ENCODE measurements at places on chromosomes 16 and 17.

DNA sequence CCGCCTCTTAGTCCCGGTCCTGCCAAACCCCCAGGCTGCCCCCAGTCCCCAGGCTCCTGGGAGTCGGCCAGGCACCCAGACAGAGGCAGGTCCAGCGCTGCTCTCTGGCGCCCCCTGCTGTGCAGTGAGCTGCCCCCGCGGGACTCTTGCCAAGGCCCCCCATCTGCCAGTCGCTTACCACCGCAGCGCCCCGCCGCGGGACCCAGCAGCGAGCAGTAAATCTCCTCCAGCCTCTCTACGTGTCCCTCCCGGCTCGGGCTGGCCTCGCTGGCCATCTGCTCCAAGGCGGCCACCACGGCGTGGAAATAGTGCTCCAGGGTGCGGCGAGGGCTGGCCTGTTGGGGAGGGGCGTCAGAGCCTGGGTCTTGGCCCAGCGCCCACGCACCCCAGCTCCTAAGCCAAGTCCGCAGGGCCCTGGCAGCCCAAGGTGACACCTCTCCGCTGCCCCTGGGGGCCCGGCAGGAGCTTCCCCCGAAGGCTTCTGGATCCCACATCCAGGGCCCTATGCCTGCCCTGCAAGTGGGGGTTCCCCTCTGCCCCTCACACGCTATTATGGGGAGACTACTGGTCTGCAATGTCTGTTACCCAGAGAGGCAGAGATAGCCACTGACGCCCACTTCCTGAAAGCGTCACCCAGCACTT, 33.7 kb upstream of the MFSD6L start:
- DNase-seq = no peak

DNA sequence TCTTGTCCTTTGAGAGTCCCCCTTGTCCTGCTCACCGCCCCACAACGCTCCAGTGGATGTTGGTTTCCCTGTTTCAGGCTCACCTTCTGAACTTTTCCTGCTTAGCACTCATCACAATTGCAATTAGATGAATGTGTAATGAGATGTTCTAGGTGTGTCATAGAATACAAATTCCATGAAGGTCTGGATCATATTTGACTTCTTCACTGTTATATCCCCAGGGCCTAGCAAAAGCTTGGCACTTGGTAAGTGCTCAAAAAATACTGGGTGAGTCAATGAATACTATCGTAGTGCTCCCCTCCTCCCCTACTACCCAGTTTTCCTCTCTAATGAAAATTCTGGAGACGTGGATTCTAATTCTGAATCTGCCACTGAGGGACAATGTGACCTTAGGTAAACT, 33.1 kb downstream of the DNAH3 start:
- no peak for DNase-seq

GRCh38 chr16:79754081-79754480, 153.5 kb upstream of the MAF start:
- no peak for DNase-seq

- no peak for DNase-seq
These were observed 563 bp downstream of the METRNL start for GRCh38 chr17:83079766-83080578.

DNA sequence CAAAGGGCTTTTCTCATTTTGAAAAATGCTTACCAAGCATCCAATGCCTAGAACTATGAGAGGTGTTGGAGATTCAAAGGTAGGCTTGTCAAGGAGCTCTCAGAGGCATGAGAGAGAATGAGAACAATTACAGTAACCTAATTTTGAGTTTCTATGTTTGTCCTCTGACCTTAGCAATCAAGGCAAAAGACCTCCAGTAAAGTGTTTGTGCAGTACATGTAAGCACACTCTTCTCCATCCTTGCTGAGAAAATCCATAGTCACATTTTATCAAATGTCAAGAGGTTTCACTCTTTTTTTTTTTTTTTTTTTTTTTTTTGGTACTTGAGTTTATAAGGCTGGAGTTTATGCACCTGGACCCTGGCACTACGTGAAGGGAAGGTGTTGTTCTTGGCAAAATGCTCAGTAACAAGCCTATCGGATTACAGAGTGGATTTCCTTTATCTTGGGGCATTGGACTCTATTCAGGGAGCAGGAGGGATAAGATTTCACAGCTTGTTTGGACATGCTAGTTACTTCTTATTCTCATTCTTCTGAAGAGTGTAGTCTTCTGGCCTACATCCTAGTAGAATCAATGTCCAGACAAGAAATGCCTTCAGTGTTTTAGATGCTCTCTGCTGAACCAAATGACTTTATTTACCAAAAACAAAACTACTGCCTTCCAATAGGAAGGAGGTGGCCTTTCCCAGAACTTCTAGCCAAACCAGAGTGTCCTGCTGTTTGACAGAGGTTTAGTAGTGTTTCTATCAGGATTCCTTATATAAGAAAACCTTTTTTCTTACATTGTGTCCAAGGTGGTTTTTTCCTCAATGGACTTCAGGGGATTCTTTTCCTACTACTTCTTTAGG, 21.9 kb downstream of the KCNJ2 start:
- DNase-seq = no peak

- no peak for DNase-seq
These were observed 9.7 kb downstream of the ZNF19 start for GRCh38 chr16:71479420-71479819.

- no peak for DNase-seq
These were observed 242.0 kb upstream of the RBFOX1 start for GRCh38 chr16:7090628-7091115.

DNA sequence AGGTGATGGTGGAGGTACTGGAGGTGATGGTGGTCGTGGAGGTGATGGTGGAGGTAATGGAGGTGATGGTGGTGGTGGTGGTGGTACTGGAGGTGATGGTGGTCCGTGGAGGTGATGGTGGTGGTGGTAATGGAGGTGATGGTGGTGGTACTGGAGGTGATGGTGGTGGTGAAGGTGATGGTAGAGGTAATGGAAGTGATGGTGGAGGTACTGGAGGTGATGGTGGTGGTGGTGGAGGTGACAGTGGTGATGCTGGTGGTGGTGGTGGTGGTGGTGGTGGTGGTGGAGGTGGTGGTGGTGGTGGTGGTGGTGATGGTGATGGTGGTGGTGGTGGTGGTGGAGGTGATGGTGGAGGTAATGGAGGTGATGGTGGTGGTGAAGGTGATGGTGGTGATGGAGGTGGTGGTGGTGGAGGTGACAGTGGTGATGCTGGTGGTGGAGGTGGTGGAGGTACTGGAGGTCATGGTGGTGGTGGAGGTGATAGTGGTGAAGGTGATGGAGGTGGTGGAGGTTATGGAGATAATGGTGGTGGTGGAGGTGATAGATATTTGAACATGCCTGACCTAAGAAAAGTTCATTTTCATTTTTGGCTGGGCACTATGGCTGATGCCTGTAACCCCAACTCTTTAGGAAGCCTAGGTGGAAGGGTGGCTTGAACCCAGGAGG, 55.0 kb downstream of the RNF213 start:
- no peak for DNase-seq

DNA sequence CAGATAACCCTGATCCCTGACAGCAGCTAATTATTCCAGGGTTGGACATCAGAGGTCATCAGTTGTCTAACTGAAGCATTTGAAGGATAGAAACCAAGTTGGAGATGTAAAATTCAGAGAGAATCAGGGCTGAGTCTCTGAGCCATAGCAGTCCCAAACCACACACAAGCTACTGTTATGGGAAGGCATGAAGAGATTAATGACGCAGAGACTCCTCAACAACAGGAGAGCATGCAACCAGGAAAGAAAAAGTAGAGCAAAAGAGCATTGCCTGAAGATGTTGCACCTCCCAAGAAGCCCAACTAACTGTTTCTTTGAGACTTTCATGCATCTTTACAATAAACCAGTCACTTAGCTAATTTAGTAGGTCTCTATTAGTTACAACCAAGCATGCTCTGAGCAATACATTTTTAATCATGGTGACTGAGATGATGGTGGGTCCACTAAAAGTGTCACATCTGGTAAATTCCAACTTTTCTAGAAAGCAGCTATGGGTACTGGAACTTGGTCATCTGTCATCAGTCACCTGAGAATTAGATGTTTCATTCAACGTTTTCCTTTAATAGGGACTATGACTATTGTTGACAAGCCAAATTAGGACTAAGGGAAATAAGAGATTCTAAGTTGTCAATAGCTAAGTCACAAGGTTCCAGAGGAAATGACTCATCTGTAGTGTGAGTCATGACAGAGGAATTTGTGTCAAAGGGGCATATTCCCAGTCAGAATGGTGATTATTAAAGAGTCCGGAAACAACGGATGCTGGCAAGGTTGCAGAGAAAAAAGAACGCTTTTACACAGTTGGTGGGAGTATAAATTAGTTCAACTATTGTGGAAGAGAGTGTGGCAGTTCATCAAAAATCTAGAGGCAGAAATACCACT, 239.8 kb downstream of the CHD9NB start:
- DNase-seq = peak; percentile 1

DNA sequence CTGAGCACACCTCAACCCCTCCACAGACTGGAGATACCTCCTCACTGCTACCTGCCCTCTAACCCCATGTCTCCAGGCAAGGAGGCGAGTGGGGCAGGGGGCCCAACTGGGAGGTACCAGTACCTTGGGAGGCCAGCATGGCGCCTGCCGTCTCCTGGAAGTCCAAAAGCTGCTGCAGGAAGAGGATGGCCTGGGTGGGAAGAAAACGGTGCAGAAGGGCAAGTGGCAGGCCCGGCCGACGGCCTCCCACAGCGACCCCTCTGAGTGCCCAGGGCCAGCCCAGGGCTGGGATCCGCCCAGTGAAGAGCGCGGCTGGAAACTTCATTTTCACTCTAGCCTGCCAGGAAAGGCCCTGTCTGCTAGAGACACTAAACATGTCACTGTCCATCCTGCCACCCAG, 8.5 kb downstream of the ZACN start:
- no peak for DNase-seq

- DNase-seq = no peak
These were observed 1568.1 kb upstream of the GOT2 start for GRCh38 chr16:60302261-60302660.

GRCh38 chr16:66603537-66604375, 748 bp upstream of the CMTM3 start:
- DNase-seq = no peak

DNA sequence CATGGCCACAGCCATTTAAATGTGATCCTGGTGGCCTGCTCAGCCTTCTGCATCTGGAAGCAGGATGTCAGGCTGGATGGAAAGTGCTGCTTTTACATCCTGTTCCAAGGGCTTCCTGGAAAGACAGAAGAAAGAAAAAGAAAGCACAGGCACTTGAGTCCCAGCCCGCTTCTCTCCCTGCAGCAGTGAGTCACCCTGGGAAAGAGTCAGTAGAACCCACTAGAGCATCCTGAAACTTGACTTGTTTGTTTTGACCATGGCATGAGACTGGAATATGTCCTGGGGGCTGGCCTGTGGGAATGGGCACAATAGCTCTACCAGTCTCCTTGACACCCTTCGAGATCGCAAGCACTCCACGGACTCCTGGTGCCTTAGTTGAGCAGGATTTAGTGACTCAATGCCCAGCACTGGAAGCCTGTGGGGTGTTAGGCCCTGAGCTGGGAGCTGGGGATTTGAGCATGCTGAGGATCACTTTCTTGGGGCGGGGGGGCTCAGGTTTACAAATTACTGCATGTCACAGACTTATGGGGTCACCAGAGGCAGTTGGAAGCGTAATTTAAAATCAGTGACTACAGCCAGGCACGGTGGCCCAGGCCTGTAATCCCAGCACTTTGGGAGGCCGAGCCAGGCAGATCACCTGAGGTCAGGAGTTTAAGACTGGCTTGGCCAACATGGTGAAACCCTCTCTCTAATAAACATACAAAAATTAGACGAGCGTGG, 22.1 kb upstream of the GNA13 start:
- DNase-seq = no peak

DNA sequence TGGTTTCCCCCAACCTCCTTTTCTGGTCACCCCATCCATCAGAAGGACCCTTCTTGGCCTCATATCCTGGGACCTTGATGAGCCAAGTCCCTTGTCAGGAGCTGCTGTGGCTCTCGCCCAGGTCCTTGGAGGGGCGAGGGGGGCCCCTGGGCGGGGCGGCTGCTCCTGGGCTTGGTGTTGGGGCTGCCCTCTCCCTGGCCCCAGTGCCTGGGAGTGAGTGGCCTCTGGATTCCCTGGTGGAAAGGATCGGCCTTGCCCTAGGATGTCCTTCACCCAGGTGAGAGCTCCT, 6.2 kb upstream of the NOTUM start:
- DNase-seq = no peak

- no peak for DNase-seq
These were observed 1.3 kb downstream of the RNF157 start for GRCh38 chr17:76238847-76239537.

DNA sequence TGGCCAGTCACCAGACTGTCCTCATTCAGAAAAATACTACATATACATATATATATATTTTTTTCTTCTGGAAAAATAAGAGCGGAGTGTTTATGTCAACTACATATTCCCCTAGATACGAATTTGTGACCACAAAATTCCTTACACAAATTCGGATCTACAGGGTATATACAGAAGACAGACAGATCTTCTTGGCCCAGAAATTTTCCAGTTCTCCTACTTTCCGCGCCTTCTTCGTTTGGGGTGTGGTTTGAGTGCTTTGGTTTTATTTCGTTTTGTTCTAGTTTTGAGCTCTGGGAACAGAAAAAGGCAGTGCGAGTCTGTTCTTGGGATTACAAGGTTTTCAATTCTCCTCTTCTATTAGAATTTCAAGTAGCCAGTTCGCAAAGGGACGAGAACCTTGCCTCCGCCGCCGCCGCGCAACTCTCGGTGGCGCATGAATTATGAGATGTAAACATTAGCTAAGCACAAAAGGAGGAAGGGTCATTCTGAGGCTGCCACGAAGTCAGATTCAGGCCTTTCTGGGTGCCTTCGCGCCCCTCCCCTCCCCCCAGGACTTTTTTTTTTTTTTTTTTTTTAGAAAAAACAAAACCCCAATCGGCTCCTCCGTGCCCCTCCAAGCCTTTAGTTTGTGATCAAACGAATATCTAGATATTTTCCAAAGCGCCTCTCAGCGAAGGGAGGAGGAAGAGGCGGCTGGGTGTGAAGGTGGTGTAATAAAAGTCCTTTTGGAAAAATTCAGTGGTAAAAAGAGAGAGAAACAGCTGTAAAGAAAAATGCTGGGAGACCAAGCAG, 1.8 kb upstream of the HOXB4 start:
- no peak for DNase-seq

DNA sequence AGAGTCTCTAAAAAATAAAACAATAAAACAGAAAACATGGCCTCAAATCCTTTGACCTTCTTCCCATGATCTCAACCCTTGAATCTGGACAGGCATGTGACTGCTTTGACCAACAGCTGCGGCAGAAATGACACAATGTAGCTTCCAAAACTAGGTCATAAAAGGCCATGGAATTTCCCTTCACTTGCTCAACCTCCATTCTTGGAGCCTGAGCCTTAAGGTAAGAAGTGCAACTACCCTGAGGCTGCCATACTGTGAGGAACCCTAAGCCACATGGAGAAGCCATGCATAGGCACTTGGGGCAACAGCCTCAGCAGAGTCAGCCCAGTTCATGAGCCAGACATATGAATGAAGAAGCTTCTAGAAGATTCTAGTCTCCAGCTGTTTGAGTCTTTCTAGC, 75.7 kb upstream of the BRD7 start:
- DNase-seq = no peak

GRCh38 chr17:83180264-83180995, 101.0 kb downstream of the METRNL start:
- DNase-seq = no peak

All from fibroblast of skin of left biceps (primary cell).